ENCODE measurements at places on chromosomes 1 and 21.

DNA sequence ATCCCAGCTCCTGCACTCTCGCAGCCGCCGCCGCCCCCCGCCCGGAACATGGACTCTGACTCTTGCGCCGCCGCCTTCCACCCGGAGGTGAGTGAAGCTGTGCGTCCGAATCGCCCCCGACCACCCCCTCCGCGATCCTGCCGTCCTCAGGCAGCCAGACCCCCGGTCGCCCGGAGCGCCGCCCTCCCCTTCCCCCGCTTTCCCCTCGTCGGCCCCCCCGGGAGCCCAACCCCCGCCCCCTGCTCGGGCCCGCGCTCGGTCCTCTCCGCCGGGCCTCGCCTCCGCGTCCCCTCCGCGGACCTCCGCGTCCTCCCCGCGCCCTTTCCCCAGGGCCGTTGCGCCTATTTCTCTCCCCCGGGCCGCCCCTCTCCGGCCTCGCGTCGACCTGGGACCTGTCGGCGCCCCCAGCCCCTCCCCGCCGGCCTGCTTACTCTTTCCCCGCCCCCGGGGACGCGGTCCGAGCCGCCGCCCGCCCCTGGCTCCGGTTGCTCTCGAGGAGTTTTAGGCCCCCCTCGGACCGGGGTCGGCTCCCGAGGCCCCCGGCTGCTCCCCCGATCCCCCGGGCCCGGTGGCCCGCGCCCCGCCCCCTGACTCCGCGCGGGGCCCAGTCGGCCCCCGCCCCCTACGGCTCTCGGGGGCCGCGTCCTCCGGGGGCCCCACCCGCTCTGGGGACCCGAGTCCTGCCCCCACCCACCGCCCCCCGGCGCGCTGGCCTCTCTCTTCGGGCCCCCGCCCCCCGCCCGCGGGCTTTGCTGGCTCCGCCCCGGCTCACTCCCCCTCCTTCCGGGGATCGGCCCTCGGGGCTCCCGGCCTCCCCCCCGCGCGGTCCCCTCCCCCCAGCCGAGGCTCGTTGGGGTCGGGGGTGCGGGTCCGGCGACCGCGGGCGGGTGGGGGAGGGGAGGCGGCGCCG, 743 bp downstream of the PHF13 start:
- no peak for DNase-seq

- DNase-seq: no peak
Observed at GRCh38 chr1:221408117-221408803, 333.6 kb downstream of the DUSP10 start.

- DNase-seq: no peak
Observed at GRCh38 chr21:30726726-30727125, 8.1 kb upstream of the KRTAP21-3 start.

- DNase-seq: no peak
Observed at GRCh38 chr1:23673086-23673813, 18.4 kb upstream of the RPL11 start.

DNA sequence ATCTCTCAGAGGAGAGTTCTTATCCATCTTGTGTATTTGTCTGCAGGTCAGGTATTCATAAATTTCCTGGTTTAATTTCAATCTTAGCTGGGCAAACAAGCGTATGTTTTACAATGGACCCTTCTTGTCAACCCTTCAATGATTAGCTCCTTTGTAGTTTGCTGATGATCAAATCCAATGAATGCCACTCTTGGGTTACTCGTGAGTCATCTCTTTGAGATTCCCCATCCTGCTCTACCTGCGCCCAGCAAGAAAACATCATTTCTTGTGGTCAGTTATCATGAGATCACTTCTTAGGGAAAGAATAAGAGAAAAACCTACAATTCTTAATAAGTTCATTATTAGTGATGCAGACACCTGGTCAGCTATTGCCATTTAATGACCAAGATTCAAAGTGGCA, 572.3 kb upstream of the PKN2 start:
- no peak for DNase-seq

DNA sequence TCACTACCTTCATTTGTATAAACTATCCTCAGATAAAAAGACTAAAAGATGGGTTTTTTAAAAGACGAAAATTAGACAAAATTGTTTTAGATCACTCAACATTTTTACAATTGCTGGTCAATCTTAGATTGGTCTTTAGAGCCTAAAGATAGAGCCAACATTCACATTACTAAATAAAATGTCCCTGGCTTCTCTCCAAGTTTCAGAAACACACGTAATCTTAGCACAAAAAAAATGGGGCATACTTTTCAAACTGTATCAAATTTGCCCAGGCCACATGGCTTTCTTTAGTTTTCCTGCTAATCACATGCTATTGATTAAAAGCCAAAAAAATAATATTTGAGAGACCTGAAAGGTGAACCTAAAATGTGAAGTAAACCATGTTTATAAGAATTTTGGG, 288.1 kb downstream of the DPYD start:
- DNase-seq: no peak
